ENCODE measurements at places on chromosomes 4 and X.
A peak's percentile ranks its signal among the peaks of the same experiment; 100 is the strongest.

DNA sequence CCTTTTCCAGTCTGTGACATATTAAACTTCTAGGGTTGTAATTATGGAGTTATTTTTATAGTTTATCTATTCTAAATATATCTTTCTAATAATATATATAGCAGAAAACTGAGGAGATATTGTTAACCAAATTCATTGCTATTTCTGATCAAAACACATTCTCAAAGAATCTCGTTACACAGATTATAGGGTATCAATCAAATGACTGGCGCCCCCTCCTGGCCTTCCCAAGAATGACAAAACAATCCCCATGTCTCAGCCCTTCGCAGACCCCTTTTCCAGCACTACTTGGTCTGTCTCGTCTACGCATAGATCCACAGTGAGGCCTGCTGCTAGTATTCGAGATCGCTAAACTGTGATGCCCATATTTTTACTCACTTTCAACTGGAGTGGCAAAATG, 209.3 kb downstream of the GPC3 start:
- no peak for DNase-seq

DNA sequence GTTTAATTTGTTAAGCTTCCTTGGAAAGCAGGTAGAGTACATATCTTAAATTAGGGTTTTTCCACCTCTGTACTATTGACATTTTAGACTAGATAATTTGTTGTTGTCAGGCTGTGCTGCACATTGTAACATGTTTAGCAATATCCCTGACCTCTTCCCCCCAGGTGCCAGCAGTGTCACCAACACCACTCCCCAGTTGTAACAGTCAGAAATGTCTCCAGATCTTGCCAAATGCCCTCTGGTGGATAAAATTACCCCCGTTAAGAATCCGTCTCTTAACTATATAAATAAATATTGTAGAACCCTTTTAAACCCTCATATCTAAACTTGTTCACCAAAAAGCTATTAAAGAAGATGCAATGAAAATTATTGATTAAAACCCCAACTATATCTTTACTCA, 161.5 kb downstream of the ARHGAP6 start:
- no peak for DNase-seq

GRCh38 chr4:85368932-85369331, 106.0 kb upstream of the ARHGAP24 start:
- no peak for DNase-seq

DNA sequence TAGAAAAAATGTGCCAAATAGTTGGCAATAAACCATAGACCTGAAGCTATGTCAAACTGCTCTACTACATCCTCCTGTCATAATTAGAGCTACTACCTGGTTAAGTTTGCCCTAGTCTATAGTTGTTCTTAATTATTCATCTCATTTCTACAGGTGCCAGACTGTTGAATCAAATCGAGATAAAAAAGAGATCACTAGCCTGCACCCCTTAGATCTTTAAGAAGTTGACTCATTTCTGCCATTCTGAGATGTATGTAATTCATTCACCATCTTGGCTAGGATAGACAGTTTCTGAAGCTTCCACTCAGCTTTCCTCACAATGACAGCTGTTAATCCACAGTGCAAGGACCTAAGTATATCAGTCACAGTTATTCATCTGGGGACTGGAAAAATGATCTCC, 452.1 kb upstream of the BOD1L1 start:
- no peak for DNase-seq

DNA sequence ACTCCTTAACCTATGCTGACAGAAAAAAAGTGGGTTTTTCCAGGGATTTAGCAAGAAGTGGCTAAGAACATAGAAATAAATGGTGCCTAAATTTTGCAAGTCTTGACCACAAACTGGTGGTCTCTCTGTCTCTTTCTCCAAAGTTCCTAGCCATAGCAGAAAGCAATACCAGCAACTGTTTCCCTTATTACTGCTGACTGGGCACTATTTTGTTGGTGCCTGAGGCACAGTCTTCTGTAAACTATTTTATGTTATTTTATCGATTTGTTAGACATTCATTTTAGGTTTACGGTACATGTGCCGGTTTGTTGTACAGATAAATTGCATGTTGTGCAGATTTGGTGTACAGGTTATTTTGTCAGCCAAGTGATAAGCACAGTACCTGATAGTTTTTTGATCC, 234.6 kb upstream of the TECRL start:
- no peak for DNase-seq

GRCh38 chr4:83438719-83439118, 16.9 kb downstream of the HELQ start:
- peak; percentile 31 for DNase-seq

DNA sequence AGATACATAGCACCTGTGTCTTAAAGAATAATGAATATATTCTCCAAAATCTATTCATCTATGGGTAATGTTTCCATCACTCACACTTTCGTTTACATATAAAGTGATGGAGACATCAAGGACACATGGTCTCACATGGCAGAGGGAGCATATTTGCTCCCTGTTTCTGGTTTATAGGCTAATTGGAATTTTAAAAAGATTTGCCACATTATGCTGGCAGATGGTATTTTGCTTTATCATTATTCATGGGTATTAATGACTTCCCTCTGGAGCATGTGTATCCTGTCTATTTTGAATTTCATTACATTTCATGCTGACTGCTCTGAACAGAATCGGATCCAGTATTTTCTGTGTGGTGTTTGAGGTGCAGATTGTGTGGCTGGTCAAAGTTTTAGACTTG, 79.0 kb downstream of the PDGFRA start:
- DNase-seq, result no peak

- no peak for DNase-seq
Measured at GRCh38 chr4:156803056-156803455, 168.5 kb downstream of the PDGFC start.

GRCh38 chr4:127203562-127204200, 429.1 kb upstream of the INTU start:
- peak; percentile 11 for DNase-seq

DNA sequence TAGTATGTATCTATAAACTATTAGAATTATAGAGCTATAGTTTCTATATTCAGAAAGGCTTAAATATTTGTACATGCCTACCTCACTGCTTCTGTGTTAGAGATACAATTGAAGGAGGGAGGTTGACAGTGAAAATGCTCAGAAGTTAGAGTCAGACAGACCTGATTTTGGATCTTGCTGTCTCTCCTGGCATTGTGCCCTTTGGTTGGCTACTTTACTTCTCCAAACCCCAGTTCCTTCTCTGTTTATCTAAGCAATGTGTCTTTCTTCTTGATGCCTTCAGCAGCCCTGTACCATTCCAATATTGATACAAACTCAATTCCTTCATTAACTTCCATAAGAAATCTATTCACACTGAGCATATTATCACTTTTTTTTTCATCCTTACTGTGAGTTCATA, 28.7 kb downstream of the CCNG2 start:
- DNase-seq, result no peak

DNA sequence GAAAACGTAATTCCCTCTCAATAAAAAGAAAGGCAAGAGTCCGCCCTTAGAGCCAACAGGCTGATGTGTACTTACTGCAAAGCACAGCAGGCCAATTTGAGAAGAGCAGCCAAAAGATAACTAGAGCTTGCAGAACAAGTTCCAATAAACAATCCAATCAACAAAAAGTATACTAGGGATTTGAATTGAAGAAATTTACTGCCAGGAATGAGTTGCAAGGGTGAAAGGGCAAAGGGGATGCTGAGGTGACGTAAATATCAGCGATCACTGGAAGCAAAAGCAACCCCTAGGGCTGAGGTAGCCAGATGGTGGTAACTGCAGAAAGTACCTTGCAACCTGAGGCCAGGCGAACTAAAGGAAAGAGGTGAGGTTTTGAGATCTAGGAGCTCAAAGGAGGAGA, 152.1 kb upstream of the TENM3 start:
- no peak for DNase-seq

GRCh38 chr4:163195247-163195765, 28.6 kb upstream of the NAF1 start:
- DNase-seq, result no peak

GRCh38 chr4:145302725-145303124, 122.3 kb upstream of the OTUD4 start:
- DNase-seq, result no peak

DNA sequence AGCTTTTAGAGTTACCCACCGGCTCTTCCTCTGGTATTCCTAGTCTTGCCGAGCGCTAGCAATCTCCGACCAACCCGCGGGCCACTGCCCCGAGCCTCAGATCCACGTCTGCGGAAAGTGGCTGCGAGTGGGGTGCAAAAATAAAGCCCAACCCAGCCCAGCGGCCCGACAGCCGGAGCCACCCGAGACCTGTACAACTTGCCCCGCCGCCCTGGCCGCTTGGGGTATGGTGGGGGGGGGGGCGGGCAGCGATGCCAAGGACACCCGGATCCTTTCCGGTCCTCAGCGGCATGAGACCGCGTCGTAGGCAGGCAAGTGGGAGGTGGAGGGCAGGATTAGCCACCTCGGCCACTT, 1.6 kb downstream of the SLITRK4 start:
- DNase-seq, result no peak

GRCh38 chr4:182869697-182870096, 47.5 kb downstream of the DCTD start:
- no peak for DNase-seq
